Myometrial cell (primary cell): ENCODE measurements at places on chromosomes 1 and 21. TPM values are rescaled to one million over a fixed set of nuclear protein-coding genes. Genes with fewer than 3 reads are reported as not detected.

ILDR2 gene
- total RNA-seq = 0.29 TPM in 1 of 2 replicates, not detected in the other

S100A7A gene
- not detected in 2 replicates for total RNA-seq

C8A gene
- not detected in 2 replicates for total RNA-seq

KRTAP7-1 gene
- total RNA-seq = not detected in 2 replicates

CD53 gene
- not detected in 2 replicates for total RNA-seq

KRTAP13-2 gene
- total RNA-seq = not detected in 2 replicates

TNFRSF1B gene
- 15.6 and 30.0 TPM in 2 replicates for total RNA-seq

GFI1 gene
- total RNA-seq = 0.18 TPM in 1 of 2 replicates, not detected in the other

TMPRSS2 gene
- total RNA-seq = not detected in 2 replicates

ZNF683 gene
- total RNA-seq = not detected in 2 replicates

SLC25A34 gene
- total RNA-seq = not detected in 2 replicates

STXBP3 gene
- 34.2 and 37.5 TPM in 2 replicates for total RNA-seq

DTL gene
- total RNA-seq = 6.1 and 7.8 TPM in 2 replicates

CRYAA gene
- not detected in 2 replicates for total RNA-seq

ELF3 gene
- total RNA-seq = not detected in 2 replicates

SAMD11 gene
- total RNA-seq = 3.2 and 8.2 TPM in 2 replicates

EDARADD gene
- 1.7 and 2.3 TPM in 2 replicates for total RNA-seq

TDRD10 gene
- total RNA-seq = not detected in 2 replicates

KCNQ4 gene
- under 0.01 TPM in 1 of 2 replicates, not detected in the other for total RNA-seq
